ENCODE measurements at places on chromosomes 16 and 17.

- DNase-seq = no peak
Observed at GRCh38 chr17:46901291-46901690, 21.7 kb upstream of the GOSR2 start.

GRCh38 chr16:23512168-23512695 lies 1.9 kb upstream of the GGA2 start:
- no peak for DNase-seq

DNA sequence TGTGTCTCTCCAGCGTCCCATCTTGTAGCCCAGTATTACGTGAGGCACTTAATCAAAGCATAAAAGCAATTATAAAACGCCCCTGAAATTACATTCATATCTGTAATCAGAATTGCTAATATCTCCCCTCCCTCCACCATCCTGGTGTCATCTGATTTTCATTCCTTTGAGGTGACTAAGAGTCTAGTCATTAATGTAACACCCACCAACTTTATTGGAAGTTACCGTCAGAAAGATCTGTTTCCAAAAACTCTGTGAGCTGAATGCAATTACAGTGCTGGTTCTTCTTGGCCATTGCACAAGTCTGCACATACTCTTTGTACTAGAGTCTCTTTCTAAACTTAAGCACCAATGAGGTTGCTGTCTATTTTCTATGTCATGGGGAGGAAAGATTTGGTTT lies 12.5 kb upstream of the MAF start:
- no peak for DNase-seq

- DNase-seq = no peak
Observed at GRCh38 chr17:16877099-16877498, 94.8 kb downstream of the TNFRSF13B start.

DNA sequence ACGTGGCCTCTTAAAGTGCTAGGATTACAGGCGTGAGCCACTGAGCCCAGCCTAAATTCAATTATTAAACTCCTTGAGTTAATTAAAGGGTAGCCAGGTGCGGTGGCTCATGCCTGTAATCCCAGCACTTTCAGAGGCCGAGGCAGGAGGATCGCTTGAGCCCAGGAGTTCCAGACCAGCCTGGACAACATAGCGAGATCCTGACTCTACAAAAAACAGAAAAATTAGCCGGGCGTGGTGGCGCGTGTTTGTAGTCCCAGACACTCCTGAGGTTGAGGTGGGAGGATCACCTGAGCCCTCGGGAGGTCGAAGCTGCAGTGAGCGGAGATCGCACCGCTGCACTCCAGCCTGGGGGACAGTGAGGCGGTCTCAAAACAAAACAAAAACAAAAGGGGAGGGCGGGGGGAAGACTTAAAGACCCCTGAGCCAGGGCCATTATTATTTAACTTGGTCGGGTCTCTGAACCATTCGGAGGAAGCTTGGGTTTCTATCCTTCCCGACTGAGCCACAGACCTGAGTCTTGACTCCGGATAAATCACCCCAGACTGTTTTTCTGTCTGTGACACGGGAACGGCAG lies 19.5 kb downstream of the BCL7C start:
- no peak for DNase-seq

GRCh38 chr16:30949650-30950515 lies 1.0 kb downstream of the ORAI3 start:
- no peak for DNase-seq

DNA sequence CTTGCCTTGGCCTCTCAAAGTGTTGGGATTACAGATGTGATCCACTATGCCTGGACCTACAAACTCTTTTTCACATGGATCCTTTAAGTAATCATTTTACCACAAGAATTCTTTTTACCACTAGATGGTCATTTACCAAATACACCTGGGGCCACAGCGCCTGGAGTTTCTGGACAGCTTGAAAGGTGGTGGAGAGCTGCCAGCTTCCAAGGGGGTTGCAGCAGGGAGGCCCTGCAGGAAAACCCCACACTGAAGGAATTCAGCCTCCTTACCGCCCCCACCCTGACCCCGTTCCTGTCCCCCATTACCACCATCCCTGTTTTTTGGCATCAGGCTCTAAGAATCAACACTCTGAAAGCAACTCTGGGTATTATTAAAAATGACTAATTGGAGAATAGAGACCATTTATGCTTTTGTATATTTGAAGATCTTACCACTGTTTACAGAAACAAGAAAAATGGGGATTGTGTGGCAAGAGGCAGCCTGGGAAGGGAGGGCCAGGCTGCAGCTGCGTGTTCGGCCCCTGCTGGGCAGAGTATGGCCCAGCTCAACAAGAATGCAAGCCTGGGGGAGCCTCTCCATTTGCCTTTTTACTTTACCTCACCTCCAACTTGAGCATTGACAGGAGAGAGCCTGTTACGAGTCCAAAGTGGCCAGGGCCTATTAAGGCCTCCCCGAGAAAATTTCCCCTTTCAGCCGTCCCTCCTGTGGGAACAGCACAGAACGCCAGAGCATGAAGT lies 209.9 kb downstream of the ZFHX3 start:
- DNase-seq = no peak

GRCh38 chr16:30139583-30140481 lies 16.8 kb upstream of the MAPK3 start:
- no peak for DNase-seq

DNA sequence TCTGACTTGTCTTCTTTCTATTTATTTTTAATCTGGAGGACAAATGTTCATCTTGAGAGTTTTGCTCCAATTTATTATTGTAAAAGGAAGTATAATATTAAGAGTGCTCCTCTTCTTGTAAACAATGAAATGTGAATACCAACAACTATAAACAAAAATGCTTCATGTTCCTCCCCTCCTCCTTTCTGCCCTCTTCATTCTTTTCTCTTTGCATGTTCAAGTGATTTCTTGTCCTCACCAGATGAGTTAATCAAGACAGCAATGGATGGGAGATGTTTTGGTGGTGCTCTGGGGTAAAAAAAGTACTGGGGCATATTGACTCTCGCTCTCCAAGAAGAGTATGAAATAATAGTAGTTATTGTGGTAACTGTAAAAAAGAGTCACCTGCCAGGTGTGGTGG lies 24.3 kb downstream of the ITGB3 start:
- DNase-seq = no peak

GRCh38 chr17:15185625-15185991 lies 79.5 kb downstream of the PMP22 start:
- no peak for DNase-seq

- no peak for DNase-seq
Observed at GRCh38 chr16:1550696-1551095, 17.2 kb downstream of the TMEM204 start.

DNA sequence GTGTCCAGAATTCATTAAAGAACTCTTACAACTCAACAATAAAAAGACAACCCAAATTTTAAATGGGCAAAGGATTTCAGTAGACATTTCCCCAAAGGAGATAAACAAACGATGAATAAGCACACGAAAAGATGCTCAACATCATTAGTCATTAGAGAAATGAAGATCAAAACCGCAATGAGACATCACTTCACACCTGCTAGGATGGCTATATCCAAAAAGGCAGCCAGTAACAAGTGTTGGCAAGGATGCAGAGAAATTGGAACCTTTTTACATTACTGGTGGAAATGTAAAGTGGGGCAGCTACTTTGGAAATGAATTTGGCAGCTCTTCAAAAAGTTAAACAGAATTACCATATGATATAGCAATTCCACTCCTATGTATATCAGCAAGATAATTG lies 42.0 kb downstream of the PITPNM3 start:
- no peak for DNase-seq

DNA sequence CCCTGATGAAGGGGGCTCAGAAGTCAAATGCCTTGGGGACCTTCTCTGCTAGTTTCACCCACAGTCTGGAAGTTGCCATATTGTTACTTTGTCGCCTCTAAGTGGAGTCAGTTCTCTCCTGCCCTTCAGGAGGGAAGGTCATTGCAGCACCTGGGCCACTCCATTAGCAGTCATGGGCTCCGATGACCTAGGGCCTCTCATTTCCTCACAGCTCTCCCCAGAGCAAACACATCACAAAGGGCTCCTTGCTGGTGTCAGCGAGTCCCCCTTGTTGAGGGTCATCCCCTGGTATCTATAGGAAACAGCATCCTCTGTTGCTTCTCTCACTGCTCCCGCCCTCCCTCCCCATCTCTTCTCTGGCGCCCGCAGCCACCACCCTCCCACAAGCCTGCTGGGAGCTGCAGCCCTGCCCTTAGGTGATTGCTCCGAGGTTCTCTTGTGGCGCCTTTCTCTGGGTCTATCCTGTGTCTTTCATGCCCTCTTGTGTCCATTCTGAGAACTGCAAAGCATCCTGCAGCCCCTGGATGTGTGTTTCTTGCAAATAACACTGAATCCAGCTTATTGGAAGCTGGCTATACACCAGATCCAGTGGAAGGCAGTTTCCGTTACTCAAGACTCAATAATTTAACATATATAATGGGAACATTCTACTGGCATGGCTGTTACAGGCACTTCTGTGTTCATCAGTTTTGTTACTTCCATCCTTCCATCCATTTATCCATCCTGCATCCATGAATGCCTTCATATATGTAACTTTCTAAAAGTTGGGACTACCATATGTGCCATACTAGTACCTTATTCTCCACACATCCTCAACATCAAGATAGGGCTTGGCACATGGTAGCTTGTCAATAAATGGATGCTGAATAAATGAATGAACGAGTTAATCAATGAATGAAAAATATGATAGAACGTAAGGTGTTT lies 21.2 kb downstream of the PDILT start:
- DNase-seq = peak; percentile 0

DNA sequence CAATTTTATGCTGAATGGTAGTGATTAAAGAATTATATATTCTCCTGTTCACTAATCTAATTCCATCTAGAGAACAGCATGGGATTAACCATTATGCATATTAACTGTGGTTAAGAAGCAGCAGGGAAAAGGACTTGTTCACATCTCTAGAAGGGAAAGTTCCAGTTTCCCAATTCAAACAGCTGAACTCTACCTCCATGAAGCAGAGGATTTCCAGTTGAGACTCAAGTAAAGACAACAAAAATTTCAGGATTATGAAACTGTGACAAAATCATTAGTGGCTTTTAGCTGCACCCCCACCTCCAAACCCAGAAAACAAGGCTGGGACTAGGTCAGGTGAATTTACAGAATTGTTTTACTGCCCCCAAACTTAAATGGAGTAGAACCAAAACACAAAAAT lies 73.6 kb downstream of the USP32 start:
- DNase-seq = no peak

DNA sequence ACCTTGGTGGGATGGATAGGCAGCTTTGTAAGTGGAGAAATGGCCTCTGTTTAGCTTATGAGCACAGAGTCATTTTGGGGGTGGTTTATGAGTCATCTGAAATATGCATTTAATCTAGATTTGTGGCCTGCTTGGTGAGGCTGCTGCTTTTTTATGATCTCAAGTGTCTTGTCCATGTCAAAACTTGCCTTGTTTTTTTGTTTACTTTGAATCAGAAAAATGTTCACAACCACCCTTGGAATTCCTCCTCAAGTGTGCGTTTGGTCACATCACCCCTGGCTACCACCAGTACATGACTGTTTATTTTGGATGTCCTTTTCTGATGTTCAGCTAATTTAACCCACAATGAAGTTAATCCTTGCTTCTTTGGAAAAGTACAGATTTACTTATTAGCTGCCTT lies 64.6 kb downstream of the FTO start:
- DNase-seq = no peak

- DNase-seq = no peak
Observed at GRCh38 chr17:74558882-74559519, 8.3 kb downstream of the CD300H start.

GRCh38 chr17:44416558-44417289 lies 27.3 kb upstream of the ITGA2B start:
- no peak for DNase-seq

DNA sequence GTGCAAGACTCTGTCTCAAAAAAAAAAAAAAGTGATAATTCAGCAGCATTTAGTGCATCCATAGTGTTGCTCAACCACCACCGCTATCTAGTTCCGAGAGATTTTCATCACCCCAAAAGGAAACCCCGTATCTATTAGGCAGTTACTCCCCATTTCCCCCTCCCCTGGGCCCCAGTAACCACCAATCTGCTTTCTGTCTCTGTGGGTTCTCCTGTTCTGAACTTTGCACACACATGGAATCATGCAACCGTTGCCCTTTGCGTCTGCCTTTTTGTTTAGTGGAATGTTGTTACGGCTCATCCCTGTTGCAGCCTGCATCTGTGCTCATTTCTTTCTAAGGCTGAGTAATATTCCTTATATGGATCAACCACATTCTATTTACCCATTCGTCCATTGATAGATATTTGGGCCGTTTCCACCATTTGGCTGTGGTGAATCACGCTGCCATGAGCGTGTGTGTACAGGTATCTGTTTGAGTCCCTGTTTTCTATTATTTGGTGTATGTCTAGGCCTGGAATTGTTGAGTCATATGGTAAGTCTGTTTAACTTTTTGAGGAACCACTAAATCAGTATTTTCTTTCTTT lies 8.7 kb upstream of the SYNGR2 start:
- no peak for DNase-seq

GRCh38 chr17:3660311-3660891 lies 8.0 kb downstream of the TAX1BP3 start:
- DNase-seq = no peak

DNA sequence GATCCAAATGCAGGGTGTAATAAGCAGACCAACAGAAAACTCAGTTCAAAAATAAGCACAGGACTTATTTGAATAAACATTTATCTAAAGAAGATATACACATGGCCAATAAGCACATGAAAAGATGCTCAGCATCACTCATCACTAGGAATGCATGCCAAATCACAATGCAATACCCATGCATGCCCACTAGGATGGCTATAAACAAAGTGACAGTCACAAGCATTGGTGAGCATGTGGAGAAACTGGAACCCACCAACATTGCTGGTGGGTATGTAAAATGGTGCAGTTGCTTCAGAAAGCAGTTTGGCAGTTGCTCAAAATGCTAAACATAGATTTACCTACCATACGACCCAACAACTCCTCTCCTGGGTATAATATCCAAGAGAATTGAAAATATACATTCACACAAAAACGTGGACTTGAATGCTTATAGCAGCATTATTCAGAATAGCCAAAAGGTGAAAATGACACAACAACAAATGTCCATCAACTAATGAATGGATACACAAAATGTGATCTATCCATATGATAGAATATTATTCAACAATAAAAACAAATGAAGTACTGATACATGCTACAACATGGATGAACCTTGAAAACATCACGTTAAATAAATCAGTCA lies 20.1 kb downstream of the UBE2O start:
- DNase-seq = no peak

GRCh38 chr17:66980896-66981295 lies 16.4 kb downstream of the CACNG4 start:
- no peak for DNase-seq

- DNase-seq = no peak
Observed at GRCh38 chr16:31528523-31529107, 915 bp downstream of the AHSP start.

Data from NCI-H1436 treated with DMSO at 0.1 percent for 48 hours (cell line).